ENCODE measurements at places on chromosomes 12 and 14. TPM values are rescaled to one million over a fixed set of nuclear protein-coding genes. Genes with fewer than 3 reads are reported as not detected.

The CTDSP2 gene
- total RNA-seq, result 144 TPM

The KERA gene
- not detected for total RNA-seq

The VDR gene
- 16.4 TPM for total RNA-seq

The TAS2R43 gene
- 1.9 TPM for total RNA-seq

The SYNE3 gene
- 95.8 TPM for total RNA-seq

The MFAP5 gene
- not detected for total RNA-seq

The PPP1R1A gene
- total RNA-seq, result not detected

The TEX52 gene
- total RNA-seq, result 0.29 TPM

The CHMP4A gene
- 93.2 TPM for total RNA-seq

The C12orf60 gene
- total RNA-seq, result 1.00 TPM

The P2RX7 gene
- total RNA-seq, result 19.8 TPM

The TAC3 gene
- 0.25 TPM for total RNA-seq

The FAM181A gene
- total RNA-seq, result not detected

The STYX gene
- total RNA-seq, result 20.7 TPM

The CLEC1A gene
- not detected for total RNA-seq

The BATF gene
- total RNA-seq, result 39.4 TPM

The PRPH gene
- not detected for total RNA-seq

The ALKBH1 gene
- total RNA-seq, result 13.3 TPM

The MYO1A gene
- 2.9 TPM for total RNA-seq

The DNAI7 gene
- total RNA-seq, result not detected

The RNFT2 gene
- 11.7 TPM for total RNA-seq

The DPF3 gene
- 6.6 TPM for total RNA-seq

The VSX2 gene
- not detected for total RNA-seq

The FGF23 gene
- not detected for total RNA-seq

The FAM90A1 gene
- total RNA-seq, result 0.15 TPM

The NRDE2 gene
- 21.2 TPM for total RNA-seq

The FBLN5 gene
- total RNA-seq, result 3.8 TPM

The RNASE1 gene
- total RNA-seq, result not detected

The COL2A1 gene
- not detected for total RNA-seq

The PTGER2 gene
- total RNA-seq, result 54.5 TPM

The CORO1C gene
- 41.3 TPM for total RNA-seq

The LBHD2 gene
- not detected for total RNA-seq

The PTPRR gene
- total RNA-seq, result not detected

The KCNMB4 gene
- total RNA-seq, result 0.79 TPM

The TAS2R13 gene
- 1.1 TPM for total RNA-seq

The PIGH gene
- total RNA-seq, result 17.4 TPM

Data from activated CD4-positive, alpha-beta T cell treated with anti-CD3 and anti-CD28 coated beads, Interleukin-2, amount 10 ng/mL, durations not matched to agents 7 days and 5 days (primary cell).